NCI-H1694 treated with DMSO at 0.1 percent for 48 hours (cell line): ENCODE measurements at places on chromosomes 16 and 17.

GRCh38 chr17:51166987-51167931, 1.0 kb downstream of the NME2 start:
- peak; percentile 38 for DNase-seq

DNA sequence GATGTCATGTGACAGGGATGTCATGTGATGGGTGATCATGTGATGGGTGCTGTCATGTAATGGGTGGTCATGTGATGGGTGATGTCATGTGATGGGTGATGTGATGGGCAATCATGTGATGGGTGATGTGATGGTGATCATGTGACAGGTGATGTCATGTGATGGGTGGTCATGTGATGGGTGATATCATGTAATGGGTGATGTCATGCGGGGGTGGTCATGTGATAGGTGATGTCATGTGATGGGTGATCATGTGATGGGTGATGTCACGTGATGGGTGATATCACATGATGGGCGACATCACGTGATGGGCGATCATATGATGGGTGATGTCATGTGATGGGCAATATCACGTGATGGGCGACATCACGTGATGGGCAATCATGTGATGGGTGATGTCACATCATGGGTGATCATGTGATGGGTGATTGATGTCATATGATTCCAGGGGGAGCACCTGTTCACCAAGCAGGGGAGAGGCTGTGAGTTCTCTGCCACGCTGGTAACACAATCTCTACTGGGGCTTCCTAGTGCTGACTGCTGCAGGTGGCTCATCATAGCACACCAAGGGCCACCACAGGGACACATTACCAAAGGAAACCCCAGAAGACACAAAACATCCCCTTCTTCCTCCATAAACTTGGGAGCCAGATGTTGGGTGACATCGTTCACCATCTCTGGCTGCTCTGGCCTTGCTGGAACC, 16.5 kb downstream of the CD300LB start:
- no peak for DNase-seq

- DNase-seq = no peak
Measured at GRCh38 chr16:85555719-85556455, 57.2 kb upstream of the GSE1 start.

GRCh38 chr17:43720311-43721060, 38.1 kb downstream of the SOST start:
- no peak for DNase-seq

DNA sequence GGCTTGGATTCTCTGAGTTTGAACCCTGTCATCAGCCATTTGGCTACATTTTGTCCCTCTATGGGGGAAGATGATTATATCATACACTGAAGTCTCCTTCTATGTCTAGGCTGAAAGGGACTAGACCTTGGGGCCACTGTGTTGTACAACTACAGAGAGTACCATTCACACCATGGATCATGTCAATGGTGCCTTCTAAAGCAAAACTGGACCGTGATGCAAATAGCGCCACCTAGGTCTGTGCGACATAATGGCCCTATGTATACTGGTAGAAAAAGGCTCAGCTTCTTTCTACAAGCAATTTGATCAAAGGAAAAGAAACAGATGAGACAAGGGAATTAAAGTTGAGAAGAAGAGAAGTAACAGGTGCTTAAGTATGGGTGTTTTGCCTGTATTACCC, 100.7 kb downstream of the LYRM1 start:
- DNase-seq = no peak

DNA sequence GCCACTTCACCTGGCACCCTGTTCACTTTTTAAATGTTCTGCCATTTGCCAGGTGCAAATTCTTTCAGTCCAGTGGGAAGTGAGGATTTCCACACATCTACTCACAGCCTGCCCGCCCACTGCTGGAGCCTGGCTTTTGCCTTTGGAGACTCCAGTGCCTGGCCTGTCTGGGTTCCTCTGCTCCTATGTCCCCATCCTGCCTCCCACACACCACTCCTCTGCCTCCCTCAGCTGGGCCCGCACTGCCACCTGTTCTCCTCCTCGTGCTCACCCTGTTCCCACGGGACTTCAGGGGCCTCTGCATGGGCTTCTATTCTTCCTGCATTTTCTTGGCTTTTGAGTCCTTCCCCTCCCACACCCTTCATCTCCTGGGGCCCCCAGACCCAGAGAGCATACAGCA, 7.9 kb upstream of the NDRG4 start:
- no peak for DNase-seq

GRCh38 chr17:77435272-77436057, 294.7 kb downstream of the SEC14L1 start:
- DNase-seq = no peak

DNA sequence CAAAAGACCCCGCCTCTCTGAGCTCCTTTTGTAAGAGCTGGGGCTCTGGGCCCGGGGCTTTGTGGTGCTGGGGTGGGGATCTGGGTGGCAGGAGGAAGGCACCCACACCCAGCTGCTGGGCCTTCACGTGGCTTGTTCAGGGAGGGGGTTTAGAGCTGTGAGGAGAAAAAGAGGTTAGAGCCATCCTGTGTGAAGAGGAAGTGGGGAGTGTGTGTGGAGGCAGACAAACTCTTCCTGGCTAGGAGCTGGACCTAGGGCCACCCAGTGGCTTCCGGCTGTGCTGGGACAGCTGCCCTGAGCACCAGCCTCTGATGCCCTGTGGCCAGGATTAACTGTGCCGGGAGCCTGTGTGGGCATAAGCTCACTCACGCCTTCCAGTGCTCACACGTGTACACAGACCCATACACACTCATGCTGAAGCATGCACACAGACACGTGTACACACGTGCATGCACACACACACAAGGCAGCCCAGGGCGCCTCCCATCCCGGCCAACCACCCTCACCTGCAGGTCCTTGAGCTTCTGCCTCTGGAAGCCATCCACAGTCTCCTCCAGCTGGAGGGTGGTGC, 7.4 kb downstream of the CIBAR2 start:
- DNase-seq = no peak

DNA sequence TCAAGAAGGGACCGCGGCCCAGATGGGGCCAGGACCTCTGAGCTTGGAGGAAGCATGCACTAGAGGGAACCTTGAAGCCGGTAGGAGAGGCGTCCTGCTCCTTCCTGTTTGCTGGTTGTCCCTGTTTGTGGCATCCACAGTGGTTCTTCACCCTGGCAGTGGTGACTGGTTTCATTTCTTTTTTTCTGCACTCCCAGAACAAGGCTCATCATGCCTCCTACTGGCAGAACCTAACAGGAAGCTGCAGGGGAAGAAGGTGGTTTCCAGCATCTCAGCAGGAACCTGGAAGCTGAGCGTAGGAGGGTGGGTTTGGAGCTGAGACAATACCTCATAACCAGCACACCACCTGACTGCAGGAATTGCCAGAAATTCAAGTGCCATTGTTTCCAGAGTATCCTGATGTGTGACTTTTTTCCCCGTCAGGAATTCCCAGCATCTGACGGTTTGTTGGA, 5.8 kb downstream of the TMEM231 start:
- peak; percentile 54 for DNase-seq

- DNase-seq = no peak
Measured at GRCh38 chr17:35879773-35880654, at the start of gene CCL5. TSS of gene CCL5 (minus strand) at chr17:35880360.

DNA sequence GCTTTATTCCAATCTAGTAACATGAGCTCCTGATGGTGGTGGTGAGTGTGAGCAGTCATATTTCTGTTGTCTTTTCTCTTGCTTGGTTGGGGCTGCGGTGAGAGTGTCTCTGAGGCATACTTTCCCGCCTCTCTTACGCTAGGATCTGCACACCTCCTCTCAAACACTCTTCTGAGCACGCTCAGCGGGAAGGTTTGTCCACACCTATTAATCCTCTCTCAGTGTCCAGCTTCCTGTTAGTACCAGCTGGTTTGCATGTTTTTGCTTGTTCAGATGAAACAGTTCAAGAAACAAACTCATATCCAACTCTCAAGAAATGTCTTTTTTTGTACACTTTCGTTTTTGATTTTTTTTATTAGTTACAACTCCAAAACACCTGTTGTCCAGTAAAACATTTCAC, 89.5 kb downstream of the CCDC182 start:
- no peak for DNase-seq

DNA sequence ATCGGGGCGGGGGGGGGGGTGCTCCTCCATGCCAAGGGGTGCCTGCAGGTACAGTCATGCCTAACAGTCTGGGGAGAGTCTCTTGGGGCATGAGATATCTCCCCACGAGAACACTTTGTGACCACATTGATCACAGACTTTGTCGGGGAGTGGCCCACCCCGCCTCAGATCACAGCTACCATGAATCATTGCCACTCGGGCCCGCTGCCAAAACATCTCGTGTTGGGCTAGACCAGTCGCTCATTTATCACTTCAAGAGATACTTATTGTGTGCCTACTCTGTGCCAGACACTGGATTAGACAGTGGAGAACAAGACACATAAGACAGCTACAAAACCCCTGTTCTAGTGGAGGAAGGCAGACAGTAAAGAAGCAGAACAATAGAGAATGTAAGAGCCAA, 72.6 kb downstream of the CLEC16A start:
- DNase-seq = no peak

- DNase-seq = no peak
Measured at GRCh38 chr17:70295329-70295728, 126.0 kb downstream of the KCNJ2 start.

- DNase-seq = peak; percentile 20
Measured at GRCh38 chr17:40417258-40417608, 463 bp downstream of the TOP2A start.

DNA sequence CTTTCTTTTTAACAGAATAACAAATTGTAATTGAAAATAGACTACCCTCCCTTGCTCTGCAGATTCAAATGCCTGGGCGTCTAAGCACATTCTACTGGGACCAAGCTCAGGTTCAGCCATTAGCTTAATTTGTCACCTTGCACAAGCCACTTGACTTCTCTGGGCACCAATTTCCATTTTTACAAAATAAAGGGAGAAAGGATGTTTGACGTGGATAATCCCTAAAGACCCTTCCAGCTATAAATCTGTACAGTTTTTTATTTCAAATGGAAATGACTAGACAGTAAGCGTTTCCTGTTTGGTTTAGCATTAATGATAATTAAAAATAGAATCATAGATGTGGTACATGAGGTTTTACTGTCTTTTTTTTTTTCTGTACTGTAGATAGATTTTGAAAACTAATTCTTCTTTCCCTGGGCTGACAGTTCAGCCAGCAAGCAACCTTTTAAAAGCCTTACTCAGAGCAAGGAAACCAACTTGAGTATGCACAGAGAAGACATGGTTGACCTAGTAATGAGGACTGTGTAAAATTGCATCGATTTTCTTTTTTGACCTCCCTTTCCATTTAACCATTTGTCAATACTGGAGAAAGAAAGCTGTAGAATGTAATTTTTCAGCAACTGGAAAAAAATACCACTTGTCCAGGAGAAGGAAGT, 1329.5 kb upstream of the CDH8 start:
- no peak for DNase-seq

DNA sequence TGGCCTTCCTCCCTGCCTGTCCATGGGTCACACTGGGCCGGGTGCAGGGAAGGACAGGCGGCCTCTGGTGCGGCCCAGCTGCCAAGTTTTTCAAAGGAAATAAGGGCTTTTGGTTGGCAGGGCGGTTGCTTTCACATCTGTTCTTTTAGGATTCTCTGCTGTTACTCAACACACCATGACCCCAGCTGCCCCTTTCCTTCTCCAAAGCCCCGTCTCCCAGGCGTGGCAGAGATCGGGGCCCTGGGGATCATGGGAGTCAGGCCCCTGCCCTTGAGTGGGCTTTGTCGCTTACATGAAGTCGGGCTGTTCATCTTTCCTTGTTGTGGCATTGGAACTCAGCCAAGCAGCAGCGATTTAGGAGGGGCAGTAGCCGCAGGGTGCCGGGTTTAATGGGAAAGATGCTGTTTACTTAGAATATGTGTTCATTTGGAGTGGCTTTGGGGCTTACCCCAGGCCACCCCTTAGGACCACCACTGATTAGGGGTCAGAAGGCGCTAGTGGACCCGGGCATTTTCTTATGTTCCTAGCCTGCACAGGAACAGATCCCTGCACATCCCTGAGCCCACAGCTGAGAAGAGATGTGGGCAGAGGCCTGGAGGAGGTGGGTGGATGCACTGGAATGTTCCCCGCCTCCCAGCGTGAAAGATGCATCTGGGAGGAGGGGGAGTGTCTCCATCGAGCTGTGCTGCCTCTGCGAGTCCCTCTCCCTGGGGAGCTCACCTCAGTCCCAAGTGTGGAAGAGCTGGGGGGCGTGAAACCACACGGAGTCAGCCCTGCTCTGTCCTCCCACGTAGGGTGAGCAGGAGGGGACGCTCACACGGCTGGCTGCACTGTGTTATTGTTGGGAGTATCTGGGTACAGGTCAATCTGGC, 6.8 kb upstream of the ADCY7 start:
- peak; percentile 36 for DNase-seq

GRCh38 chr16:47144559-47144877, 773 bp upstream of the NETO2 start:
- no peak for DNase-seq

- no peak for DNase-seq
Measured at GRCh38 chr16:70665806-70666735, 19.7 kb downstream of the IL34 start.

DNA sequence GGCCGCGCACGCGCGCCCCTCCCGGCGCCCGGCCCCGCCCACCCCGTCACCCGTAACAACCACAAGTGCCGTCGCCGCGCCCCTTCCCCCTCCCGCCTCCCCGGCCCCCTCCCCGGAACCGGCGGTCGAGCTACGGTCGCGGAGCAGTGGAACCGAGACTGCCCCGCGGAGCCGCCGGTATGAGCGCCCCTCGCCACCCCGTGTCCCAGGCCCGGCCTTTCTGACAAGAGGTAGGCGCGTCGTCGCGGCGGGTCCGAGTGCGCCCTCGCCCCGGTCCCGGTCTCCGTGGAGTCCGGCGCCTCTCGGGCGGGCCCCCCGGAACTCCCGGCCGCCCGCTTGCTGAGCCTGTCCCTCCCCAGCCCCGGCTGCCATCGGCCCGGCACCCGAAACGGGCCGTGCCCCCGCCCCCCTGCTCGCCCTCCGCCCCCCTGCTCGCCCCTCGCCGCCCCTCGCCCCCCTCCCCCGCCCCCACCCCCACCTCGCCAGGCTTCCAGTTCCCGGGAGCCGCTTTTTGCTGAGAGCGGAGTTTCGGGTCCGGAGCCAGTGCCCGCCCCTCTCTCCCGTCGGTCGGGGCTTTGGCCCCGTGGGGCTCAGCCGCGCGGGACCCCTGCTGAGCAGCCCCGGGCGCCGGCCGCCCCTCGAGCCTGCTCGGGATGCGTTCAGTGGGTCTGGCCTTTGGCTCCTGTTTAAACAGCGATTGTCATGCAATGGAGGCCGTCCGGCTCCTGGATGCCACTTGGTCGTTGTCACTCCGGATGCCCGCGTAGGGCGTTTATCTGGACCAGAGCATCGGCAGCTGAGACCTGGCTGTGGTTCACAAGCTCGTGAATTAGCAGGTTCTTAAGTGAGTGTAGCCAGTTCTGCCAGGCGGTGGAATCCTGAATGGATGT, at the start of gene SEC14L1:
SEC14L1 (plus strand) TSS at position 92 of the 890 bp plus-strand sequence. CDS start 2,628 bp downstream, outside the sequence.
- DNase-seq = no peak
